ENCODE measurements at places on chromosomes 7 and 10.

DNA sequence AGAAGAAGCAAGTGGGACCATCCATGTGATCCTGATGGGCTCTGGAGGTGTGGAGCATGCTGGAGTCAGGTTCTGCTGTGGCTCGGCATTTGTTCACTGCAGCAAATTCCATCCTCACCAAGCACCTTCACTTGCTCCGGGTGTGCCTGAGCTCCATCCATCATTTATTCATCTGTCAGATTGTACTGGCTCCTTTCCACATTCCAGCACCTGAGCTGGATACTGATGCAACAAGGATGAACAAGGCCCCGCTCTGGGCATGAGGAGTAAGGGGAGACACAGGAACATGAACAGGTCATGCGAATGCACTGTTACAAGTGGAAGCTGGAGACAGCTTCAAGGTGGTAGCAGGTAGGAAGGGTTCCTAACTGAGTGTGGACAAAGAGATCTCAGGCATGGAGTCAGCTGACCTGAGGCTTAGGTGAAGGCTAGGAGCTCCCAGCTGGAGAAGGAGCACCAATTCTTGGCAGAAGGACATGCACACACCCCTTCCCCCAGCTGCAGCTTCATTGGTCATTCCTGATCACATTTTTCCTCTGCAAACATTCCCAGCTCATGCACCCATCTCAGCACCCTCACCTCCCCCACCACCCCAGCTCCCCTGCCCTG lies 133.7 kb upstream of the ZMIZ1 start:
- DNase-seq = no peak

- DNase-seq = no peak
Observed at GRCh38 chr7:102064361-102065025, 222.2 kb upstream of the SH2B2 start.

- DNase-seq = no peak
Observed at GRCh38 chr10:94417321-94417720, 15.0 kb downstream of the TBC1D12 start.

DNA sequence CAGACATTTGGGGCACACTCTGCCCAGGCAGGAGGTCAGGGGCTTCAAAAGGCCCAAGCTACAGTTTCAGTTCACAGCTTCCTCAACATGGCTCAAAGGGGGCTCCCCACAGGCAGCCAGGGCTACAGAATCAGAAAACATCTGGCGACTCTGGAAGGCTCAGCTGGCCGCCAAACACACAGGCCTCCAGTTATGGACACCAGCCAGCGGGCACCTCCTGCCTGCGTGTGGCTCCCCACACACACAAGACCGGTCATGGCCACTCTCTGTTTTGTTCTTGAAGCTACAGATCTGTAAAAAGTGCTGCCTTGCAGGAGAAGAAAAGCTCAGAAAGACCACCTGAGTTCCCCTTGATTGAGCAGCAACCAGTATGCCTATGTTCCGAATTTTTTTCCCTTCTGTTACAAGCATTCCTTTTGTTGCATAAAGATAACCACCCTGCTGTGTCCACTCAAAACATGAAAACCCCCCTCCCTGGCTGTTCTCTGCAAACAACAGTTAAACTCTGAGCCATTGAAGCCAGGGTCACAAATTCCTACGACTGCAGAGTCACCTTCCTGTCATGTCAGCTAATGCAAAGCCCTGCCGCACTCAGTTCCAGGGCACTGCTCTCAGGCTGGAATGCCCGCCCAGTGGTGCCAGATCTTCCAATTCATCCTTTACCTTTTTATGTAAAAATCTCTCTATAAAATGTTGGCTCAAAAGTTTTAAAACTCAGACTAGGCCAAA lies 33.6 kb downstream of the VSTM4 start:
- no peak for DNase-seq

DNA sequence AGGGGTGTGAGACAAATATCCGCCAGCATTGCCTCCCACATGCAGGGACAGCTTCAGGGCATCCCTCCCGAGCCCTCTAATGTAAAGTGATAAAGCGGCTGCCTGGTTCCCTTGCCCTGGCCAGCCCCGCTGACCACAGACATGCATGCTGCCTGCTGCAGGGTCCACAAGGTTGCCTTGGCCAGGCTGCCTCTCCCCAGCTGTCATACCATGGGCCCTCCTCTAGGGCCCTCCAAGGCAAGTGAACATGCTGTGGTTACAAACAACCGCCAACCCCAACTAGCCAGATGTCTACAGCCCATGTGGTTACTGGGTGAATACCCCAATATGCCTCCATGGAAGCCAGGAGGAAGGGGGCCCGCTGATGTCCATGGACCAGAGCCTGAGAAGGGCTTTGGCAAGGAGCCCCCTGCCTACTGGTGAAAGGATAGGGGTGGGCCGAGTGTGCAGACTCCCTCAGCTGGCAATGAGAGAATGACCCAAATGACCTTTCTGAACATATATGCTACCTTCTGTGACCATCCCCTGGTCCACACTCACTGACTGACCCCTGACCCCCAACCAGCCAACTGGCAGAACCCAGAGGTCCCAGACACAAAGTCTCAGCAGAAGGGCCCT lies 37.4 kb downstream of the GRID1 start:
- no peak for DNase-seq

- DNase-seq = no peak
Observed at GRCh38 chr7:64602086-64602485, 39.2 kb upstream of the ZNF680 start.

GRCh38 chr10:23063045-23063972 lies 32.1 kb upstream of the MSRB2 start:
- DNase-seq = no peak

- DNase-seq = no peak
Observed at GRCh38 chr7:141697211-141697871, 4.6 kb downstream of the DENND11 start.

DNA sequence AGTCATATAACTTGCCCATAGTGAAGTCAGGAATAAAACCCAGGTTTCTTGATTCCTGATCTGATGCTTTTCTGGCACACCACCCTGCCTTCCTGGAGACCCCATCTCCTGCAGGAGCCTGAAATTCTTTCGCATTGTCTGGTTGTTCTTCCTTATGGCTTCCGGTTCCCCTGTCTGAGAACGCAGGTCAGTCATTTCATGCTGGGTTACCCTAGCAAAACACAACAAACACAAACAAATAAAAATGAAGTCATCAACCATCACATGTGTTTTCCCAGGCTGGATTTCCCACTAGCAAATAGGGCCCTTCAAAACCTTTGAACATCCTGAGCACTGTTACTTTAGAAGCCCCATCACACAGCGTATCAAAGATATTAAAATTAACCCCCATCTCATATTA lies 569.6 kb downstream of the LRMDA start:
- no peak for DNase-seq

GRCh38 chr10:69316313-69317059 lies 38.2 kb downstream of the HK1 start:
- DNase-seq = no peak

Measured in naive B cell (primary cell).